ENCODE measurements at places on chromosomes 7 and 10.

- DNase-seq, result no peak
Measured at GRCh38 chr7:97043281-97043680, 18.6 kb upstream of the DLX5 start.

- DNase-seq, result no peak
Measured at GRCh38 chr10:114938856-114939193, 830 bp downstream of the TRUB1 start.

DNA sequence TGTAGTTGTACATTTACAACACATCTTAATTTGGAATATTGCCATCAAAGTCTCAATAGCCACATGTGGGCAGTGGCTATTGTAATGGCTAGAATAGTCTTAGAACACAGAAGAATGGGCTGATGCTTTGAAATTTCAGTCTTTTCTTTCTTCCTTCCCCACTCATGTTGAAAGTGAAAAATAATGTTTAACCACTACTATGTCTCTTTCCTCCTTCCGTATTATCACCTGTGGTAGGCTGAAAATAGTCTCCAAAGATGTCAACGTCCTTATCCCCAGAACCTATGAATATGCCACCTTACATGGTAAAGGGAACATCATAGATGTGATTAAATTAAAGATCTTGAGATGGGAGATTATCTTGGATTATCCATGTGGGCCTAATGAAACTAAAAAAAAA is 154.0 kb downstream of the SUGCT start:
- no peak for DNase-seq

DNA sequence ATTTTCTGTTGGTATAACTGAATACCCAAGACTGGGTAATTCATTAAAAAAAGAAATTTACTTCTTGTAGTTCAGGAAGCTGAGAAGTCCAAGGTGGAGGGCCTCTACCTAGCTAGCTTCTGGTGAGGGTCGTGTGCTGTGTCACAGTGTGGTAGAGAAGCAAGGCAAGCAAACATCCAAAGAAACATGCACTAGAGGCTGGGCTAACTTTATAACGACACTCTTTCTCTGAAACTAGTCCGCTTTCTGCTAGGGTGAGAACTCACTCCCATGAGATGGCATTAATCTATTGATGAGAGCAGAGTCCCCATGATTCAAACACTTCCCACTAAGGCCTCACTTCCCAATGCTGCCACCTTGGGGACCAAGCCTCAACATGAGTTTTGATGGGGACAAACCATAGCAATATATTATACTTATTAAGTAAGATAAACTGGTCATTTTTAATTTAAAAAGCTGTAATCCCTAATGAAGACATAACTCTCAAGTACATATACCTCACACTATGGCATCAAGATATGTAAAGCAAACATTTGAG is 50.8 kb downstream of the PHYHIPL start:
- DNase-seq, result no peak

DNA sequence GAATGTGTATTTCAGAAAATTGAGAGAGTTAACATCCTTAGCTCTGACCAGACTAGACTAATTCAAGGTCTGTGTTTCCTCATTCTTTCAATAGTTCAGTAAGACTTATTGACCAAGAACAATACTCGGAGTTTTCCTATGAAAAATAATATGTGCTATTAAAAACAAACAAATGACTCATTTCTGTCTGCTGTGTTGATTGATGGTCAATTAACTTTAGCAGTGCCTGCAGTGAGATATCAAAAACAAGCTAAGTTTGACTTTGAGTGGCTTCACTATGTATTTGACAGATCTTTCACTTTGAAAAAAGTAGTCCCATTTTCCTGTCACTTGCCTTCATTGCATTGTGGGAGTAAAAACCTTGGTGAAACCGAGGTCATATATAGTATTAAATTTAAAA is 91.0 kb downstream of the GNAT3 start:
- DNase-seq, result no peak

DNA sequence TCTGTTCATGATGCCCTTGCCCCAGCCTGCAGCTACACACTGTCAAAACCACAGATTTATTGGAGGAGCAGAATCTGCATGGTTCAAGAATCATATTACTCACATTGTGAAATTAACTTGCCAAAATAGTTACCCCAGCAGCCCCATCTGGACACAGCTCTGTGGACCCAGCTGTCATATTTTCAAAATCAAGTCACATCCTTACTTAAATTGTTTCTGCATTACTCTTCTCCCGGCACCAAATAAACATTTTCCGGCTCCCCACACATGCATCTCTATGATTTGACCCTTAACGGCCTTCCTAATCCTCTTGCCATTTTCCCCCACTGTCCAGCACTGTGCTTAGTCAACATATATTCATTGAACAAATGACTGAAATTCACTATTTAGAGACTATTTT is 43.8 kb upstream of the GPR26 start:
- DNase-seq, result no peak
